ENCODE measurements at places on chromosomes 13 and 19.
A peak's percentile ranks its signal among the peaks of the same experiment; 100 is the strongest.

DNA sequence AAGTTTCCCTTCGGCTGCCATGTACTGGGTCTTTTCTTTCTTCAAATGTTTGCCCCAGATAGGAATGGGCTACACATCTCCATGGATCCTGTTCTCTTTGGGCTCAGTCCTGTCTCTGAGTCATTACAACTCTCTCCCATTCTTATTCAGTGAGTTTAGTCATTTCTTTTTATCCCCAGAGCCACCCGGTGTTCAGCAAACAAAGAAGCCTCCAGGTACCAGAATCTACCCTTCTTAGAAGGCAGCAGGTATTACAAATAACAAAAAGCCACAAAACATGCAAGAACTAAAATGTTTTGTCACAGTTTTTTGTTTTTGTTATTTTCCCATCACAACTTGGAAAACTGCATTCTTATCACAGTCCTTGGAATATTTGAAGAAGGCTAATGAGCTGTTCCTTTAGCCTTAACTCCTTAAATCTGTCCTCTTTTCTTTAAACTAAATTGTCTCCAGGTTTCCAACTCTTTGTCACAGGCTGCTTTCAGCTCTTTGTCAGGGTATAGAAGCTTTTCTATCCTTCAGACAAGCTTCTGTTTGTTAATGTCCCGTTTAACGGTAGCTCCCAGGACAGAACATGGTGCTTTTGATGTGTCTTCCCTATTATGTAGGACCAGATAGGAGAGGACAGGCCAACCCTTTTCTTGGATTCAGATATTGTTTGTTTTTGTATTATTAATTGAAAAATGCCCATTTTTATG is 215.5 kb upstream of the HTR2A start:
- peak; percentile 35 for DNase-seq

- no peak for DNase-seq
These were observed 182.5 kb upstream of the SERP2 start for GRCh38 chr13:44191103-44191502.

GRCh38 chr13:50801087-50801931 is 42.2 kb downstream of the DLEU7 start:
- DNase-seq, result peak; percentile 76

- no peak for DNase-seq
These were observed 367.4 kb downstream of the SPRY2 start for GRCh38 chr13:79973533-79973963.

DNA sequence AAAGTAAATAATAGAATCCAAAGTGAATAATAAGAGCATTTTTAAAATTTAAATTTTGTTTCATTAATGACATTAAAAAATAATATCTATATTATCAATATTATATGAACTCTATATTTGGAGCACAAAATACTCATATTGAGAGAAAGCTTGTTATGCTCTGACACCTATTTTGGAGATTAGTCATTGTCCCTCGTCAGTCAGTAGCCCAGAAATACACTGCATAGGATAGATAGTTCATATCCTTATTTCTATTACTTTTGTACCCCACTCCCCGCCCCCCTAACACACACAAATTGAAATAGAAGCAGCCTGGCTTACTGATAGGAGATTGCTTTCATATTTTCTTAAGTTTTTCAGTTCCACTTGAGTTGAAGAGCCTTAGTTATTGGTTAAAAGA is 652.8 kb downstream of the PCDH9 start:
- DNase-seq, result no peak

DNA sequence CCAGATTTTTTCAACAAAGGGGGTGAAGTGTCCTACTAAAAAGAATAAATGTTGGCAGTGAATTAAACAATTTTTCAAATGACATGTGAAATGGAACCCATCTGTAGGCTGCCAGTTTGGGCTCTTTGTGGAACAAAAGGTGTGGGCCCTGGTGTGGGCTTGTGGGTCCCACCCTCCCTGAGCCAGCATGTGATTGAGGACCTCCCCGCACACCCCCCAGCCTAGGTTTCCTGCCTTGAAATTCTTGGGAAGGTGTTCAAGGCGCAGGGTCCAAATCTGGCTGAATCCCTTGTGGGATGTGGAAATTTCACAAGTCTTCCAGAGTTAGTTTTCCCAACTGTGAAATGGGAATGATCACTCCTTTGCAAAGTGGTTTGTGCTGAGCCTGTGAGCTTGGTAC is 4.1 kb downstream of the GGN start:
- no peak for DNase-seq

DNA sequence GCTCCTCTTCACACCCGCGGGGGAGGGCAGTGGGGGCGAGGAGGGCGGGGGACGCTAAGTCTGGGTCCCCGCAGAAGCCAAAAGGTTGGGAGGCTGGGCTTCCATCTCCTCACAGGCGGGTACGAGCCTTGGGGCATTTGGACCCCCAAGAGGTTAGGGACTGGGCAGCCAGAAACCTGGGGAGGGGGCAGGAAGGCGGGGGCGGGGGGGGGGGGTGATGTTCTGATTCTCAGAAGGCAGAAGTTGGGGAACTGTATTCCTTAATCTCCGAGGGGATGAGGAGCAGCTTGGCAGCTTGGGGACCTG is 5.1 kb downstream of the BCL3 start:
- no peak for DNase-seq

DNA sequence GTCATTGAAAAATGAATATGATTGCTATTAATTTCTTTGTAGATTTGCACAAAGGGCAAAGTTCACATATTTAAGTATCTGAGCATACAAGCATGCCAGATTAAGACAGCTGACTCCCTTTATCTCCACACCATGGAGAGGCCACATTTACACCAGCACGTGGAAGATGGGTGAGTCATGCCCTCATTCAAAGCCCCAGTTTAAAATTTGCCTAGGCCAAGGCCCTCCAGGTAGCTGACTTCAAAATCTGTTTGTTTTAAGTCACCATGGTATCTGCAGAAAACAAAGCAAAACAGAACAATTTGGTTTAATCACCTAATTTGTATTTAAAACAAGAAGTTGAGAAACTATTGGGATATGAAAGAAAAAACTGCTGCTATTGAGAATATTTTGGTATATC is 109.2 kb downstream of the ESD start:
- DNase-seq, result no peak
